ENCODE measurements at places on chromosomes 16 and 17.

DNA sequence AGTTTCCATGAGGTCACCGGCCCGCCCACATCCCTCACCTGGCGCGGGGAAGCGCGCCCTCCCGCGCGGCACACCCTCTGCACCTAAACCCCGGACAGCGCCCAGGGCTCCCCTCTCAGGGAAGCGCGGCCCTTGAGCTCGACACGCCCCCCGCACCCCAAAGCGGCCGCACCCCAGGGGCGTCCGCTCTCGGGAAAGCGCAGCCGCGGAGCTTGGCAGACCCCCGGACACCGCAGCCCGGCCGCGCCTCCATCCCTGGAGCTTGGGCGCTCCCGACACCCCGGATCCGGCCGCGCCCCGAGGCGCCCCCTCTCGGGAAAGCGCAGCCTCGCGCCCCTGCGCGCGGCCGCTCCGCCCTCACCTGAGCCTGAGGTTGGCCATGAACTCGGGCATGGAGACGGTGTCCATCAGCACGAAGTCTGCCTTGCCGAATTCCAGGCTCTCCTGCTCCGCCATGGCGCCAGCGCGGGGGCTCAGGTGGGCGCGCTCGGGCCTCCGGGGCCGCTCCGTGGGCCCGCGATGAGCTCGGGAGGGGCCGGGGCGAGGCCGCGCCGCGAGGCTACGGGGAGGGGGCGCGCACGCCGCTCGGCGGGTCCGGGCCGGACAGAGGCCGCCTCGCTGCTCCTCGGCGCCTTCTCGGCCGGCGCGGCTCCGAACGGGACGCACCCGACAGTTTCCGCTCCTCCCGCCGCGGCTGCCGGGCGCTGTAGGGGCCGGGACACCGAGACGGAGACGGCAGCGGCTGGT, at the start of gene MYO1D:
MYO1D (minus strand) TSS at position 708 of the 747 bp plus-strand sequence; CDS start at position 456, 252 bp downstream.
- peak; percentile 77 for DNase-seq

- no peak for DNase-seq
Observed at GRCh38 chr16:51577621-51578303, 426.7 kb upstream of the SALL1 start.

DNA sequence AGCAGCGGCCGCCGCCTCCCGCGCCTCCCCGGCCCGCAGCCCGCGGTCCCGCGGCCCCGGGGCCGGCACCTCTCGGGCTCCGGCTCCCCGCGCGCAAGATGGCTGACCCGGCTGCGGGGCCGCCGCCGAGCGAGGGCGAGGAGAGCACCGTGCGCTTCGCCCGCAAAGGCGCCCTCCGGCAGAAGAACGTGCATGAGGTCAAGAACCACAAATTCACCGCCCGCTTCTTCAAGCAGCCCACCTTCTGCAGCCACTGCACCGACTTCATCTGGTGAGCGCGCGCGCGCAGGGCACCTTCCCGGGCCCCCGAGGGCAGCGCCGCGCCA, 258 bp downstream of the PRKCB start:
- DNase-seq: peak; percentile 35

DNA sequence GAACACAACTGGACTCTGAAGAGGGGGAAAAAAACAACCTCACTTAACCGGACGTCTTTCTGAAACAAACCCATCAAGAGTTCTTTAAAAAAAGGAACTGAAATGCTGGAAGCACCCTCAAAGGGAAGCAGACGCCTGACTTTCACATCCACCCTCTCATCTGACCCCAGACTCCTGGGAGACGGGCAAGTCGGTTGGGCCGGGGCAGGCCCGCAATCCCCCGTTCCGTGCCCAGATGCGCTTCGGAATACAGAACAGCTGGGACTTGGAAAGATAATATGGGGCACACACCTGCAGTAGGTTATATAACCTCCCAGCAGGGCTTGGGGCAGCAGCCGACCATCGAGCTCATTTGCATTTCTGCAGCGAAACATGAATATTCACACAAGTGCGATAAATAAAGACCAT, 3.7 kb downstream of the ARHGAP27 start:
- DNase-seq: no peak

- no peak for DNase-seq
Observed at GRCh38 chr16:82358606-82359221, 188.7 kb upstream of the MPHOSPH6 start.

GRCh38 chr16:88303890-88304819, 78.6 kb upstream of the ZNF469 start:
- DNase-seq: no peak

GRCh38 chr16:87493608-87494280, 920 bp upstream of the ZCCHC14 start:
- DNase-seq: no peak

DNA sequence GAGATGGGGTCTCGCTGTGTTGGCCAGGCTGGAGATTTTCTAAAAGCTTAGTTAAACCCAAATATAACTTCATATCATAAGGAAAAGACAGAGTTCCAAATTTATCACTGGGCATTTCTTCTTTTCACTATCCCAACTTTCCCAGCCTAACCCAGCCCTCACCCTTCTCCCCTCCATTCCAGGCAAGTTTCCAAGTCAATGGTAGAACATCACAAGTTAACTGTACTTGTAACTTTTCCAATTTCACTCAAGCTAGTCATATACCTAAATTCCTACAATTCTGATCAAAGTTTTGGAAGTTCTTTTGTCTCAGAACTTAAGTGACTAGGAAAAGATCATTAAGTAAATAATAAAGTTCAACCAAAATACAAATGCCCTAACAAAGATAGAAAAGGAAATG, 61.2 kb downstream of the USP32 start:
- DNase-seq: no peak

DNA sequence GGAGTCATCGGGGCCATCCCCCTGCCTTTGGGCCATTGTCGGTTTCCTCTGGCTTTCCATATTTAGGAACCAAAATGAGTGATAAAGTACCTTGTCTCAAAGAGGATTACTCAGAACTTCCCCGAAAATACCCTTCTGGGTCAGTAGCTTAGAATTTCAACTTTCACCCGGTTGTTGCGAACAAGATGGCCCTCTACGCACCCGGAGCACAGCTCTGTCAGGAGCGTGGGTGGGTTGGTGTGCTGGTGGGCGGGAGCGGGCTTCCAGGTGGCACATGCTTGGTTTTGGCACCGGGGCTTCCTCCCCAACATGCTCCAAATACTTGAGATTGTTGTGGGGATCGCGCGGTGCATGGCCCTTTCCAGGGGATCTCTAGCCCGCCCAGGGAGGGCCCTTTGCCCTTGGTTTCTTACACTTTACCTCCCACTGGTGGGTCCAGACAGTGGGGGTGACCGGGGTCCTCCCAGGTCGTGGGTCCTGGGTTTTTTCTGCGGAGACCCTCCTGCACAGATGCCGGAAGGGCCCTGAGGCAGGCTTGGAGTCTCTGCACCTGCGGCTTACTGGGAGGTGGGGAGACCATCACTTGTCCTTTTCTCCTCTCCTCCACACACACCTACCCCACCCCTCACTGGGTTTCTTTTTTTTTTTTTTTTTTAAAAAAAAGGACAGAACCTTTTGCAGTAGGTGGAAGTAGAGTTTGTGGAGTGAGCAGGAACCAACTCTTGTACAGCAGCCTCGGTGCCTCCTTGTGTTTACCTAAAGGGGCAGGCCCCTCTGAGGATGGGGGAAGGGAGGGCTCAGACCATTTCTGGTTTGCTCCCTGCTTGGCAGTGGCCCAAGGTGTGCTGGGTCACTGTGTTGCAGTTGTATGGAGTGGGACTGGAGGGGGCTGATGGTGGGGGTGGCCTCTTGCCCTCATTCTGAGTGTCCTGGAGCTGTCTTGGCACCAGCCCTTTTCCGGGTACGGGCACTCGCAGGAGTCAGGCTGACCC, 142.1 kb downstream of the SEC14L1 start:
- no peak for DNase-seq
